ENCODE measurements at places on chromosomes 12 and 14. TPM values are rescaled to one million over a fixed set of nuclear protein-coding genes. Genes with fewer than 3 reads are reported as not detected.

- no peak overlapping the region for H3K4me3 ChIP-seq
- no peak overlapping the region for H3K27ac ChIP-seq
- H3K4me1 ChIP-seq = no peaks in the 10 kb centered on the region
- DNase-seq = no peak
- H3K27me3 ChIP-seq = no peaks in the 10 kb centered on the region
- no peaks in the 10 kb centered on the region for H3K36me3 ChIP-seq
Measured at GRCh38 chr14:95033682-95034632, 123.4 kb downstream of the DICER1 start.

DNA sequence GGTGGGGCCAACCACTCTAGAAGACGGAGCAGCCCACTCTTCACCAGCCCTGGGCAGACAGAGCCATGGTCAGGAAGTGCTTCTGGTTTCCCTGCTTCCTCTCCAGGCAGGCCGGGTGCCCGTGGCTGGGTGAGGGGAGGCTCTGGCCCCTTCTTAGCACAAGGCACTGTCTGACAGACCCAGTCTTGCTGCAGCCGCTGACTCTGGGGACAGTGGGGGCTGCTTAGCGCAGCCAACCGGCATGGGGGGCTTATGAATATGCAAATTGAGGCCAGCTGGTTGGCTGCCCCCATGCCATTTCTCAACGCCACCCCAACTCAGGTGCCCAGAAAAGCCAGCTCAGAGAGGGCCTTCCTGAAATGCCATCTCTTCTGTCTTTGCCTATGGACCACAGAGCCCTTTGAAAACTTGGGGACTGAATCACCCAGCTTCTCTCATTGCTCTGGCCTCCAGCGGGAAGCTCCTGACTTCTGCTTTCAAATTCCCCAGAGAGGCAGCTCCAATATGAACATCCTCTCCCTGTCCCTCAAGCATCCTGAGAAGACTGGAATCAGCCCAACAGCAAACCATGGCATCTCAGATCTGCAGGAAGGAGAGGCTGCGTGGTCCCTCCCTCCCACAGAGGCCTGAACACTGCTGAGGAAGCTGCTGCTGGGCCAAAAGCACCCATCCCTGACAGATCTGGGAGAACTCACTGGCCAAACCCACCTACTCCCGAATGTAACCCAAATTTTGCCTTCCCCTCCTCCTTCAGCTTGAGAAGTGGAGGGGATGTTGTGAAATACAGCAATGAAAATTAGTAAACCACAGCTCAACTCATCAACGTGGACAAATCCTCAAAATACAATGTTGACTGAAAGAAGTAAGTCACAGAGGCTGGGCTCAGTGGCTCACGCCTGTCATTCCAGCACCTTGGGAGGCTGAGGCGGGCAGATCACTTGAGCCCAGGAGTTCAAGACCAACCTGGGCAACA, at the start of gene PROX2:
TSS of gene PROX2 (minus strand) at position 205 of the 973 bp plus-strand sequence. CDS start 12,311 bp downstream, outside the sequence.
- no peaks in the 10 kb centered on the region for H3K27me3 ChIP-seq
- H3K4me1 ChIP-seq = no peaks in the 10 kb centered on the region
- H3K4me3 ChIP-seq = no peak within 1 kb of the TSS
- no peaks in the 10 kb centered on the region for H3K36me3 ChIP-seq

GRCh38 chr12:70660620-70661219, 23.5 kb upstream of the PTPRB start:
- H3K27me3 ChIP-seq = no peaks in the 10 kb centered on the region
- H3K36me3 ChIP-seq = no peaks in the 10 kb centered on the region
- H3K4me3 ChIP-seq = no peak overlapping the region

APPL2 gene
- total RNA-seq = 519 TPM
